ENCODE measurements at places on chromosomes 12 and 14.

GRCh38 chr12:26648066-26648465 lies 184.9 kb downstream of the ITPR2 start:
- no peak for DNase-seq

- DNase-seq = no peak
These were observed 143.4 kb downstream of the KCNK10 start for GRCh38 chr14:88179716-88180115.

GRCh38 chr14:99969673-99970322 lies 95.4 kb upstream of the EVL start:
- no peak for DNase-seq

GRCh38 chr14:101828046-101828445 lies 66.5 kb downstream of the PPP2R5C start:
- DNase-seq = no peak

DNA sequence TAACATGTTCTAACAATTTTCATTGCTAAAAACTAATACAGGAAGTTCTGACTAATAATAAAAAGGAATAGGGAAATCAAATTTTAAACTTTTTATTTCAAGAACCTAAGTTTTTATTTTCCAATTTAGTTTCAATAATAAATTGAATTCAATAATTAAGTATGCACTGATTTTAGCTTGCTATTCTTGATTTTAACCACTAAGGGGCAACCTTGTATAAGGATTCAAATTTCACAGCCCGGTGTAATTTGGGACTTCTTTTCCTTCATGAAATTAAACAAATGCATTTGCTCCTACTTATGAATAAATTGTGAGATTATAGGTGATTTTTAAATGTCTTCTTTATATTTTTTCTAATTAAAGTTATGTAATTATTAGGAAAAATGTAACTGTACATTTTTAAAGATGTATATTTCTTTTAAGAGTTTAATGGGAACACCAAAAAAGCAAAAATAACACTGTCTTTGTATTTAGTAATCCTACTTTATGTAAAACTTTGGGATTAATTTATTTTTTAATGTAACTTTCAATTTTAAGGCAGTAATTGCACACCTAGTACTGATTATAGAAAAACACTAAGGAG lies 241.4 kb upstream of the PDZRN4 start:
- peak; percentile 36 for DNase-seq

DNA sequence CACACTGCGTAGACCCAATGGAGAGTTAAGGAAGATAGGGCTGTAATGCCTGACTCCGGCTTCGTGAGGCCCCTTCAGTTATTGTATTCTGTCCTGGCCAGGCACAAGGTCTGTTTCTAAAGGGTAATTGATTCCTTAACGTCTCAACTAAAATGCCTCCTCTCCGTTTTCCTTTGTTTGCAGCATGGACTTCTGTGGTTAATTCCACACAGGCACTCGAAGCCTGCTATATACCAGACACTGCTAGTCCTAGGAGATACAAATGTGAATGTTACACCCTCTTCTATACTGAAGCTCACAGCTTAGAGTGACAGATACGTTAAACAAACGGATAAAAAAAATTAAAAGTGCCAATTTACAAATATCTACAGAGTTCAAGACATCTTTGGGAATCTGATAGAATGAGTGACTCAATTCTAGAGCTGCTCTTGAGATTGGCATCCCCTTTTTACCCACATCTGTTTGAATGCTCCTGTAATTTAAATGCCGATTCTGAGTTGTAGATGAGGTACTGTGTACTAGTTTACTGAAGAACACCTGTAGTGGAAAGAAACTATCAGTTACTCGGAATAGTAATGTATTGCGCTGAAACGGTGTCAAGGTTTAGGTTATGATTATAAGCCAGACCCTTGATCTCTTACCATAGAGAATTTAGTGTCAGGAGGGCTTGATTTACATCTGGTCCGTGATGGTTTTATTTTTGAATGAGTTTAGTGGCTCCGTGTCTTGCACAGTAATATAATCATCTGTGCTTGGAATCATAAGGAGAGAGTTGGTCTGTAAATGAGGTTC lies 784 bp downstream of the PSMA6 start:
- DNase-seq = no peak

DNA sequence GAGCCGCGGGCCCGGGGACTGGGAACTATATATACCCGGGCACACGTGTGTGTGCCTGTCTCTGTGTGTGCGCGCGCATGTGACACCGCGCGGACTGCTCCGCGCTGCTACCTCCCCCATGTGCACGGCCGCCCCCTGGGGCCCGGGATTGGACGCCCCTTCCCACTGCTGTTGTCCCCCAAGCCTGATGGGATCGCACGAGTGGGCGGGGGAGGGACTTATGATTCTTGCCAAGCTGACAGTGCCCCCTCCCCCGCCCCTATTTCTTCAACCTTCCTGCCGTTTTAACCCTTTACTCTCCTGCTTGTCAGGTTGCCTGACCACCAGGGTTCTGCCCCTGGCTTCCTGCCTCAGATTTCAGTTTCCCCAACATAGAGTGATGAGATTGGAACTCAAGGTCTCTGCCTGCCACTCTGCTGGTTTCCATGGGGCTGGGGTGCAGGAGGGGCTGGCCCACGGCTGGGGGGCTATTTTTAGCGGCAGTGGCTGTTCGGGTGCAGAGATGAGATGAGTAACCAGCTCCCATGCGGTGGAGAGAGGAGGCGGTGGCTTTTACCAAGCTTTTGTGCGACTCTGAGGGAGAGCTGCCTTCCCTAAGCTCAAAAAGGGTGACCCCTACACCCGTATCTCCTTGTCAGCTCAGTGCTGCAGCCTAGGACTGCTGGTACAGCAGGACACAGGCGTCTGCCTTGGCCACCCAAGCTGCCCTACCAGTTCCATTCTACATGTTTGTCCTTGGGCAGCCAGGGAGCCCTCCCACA lies at the start of gene DDN:
TSS of gene DDN (minus strand) at position 5 of the 761 bp plus-strand sequence. CDS start 88 bp downstream, outside the sequence.
- no peak for DNase-seq

DNA sequence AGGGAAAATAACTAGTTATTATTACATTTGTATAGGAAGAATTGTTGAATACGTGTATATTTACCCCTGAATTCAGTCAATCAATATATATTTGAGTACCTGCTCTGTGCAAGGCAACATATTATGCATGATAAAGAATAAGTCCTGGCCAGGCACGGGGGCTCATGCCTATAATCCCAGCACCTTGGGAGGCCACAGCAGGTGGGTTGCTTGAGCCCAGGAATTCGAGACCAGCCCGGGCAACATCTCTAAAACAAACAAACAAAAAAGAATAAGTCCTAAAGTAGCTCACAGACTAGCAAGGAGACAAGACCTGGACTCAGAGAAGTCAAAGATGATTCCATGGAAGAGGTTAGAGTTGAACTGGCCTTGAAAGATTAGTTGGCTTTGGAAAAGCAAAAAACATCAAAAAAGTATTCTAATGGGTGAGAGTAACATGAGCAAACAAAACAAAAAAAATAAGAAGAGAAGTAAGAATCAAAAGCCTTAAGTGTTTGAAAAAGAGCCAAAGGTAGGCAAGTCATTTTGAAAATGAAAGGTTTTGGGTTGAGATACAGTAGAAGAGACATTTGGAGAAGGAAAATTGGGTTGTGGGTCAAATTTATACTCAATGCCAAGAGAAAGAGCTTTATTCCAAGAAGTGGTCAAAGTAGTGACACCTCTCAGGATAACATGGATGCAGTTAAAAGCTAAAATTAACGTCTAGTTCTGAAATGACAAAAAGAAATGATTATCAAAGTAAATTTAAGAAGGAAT lies 115.2 kb upstream of the BCAT1 start:
- DNase-seq = no peak

- peak; percentile 91 for DNase-seq
These were observed 57.9 kb downstream of the PDE3A start for GRCh38 chr12:20426191-20426590.

GRCh38 chr12:98738539-98738938 lies 93.4 kb downstream of the APAF1 start:
- DNase-seq = no peak

GRCh38 chr12:67433385-67434175 lies 164.4 kb downstream of the CAND1 start:
- DNase-seq = no peak

DNA sequence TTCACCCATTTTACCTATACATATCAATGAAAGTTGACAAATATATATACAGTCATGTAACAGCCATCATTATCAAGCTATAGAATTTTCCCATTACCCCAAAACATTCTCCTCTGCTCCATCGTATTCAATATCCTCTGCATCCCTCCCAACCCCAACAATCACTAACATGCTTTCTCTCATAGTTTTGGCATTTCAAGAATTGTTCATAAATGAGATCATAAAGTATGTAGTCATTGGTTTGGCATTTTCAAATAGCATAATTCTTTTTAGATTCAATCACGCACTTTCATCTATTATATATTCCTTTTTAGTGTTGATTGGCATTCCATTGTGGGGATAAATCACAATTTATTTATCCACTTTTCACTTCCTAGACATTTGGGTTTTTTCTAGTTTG lies 866.0 kb upstream of the TMEM132C start:
- no peak for DNase-seq

DNA sequence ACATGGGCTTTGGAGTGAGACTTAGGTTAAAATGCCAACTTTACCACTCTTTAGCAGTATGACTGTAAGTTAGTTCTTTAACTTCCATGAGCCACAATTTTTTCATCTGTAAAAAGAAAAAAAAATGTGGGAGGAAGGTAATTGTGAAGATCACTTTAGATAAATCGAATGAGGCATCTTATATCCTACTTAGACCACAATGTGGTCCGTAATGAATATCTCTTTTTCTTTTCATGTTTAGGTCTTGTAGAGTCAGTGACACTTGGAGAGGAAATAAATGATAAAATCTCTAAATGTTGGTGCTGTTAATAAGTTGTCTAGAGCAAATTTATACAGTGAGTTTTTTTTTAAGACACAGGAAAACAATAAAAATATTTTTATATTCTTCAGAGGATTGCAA lies 34.3 kb downstream of the RGS6 start:
- DNase-seq = no peak

DNA sequence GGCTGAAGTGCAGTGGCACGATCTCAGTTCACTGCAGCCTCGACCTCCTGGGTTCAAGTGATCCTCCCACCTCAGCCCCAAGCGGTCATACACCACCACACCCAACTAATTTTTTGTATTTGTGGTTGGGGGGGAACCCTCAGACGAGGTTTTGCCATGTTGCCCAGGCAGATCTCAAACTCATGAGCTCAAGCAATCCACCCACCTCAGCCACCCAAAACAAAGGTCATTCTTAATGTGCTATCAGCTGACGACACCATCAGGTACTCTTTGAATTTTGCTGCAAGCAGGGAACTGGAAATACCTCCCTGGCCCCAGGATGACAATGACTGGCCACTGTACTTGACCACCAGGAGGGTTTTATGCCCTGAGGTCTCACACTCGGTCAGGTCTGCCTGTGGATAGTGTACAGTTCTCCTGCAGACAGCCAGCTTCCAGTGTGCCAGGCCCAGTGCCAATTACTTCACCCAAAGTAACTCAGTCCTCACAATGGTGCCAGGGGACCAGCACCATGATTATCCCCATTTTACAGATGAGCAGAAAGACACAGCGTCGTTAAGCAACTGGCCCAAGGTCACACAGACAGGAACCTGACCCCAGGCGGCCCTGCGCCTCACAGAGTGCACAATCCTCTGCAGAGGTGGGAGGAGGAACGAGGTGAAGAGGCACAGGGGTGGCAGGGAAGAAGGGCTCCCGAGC lies 42.9 kb downstream of the ITPK1 start:
- DNase-seq = no peak

DNA sequence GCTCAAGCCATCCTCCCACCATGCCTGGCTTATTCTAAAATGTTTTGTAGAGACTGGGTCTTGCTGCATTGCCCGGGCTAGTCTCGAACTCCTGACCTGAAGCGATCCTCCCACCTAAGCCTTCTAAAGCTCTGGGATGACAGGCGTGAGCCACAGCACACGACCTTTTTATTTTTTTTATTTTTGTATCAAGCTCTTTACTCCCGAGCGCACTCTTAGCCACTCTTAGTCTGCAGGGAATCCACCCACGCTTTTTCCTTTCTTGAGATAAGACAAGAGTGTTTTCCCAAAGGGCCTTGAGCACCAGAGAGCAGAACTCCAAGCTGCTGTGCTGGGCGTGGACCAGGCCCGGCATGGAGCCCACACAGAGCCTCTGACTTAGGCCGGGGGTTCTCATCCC lies 23.4 kb downstream of the MAP1LC3B2 start:
- no peak for DNase-seq

- no peak for DNase-seq
These were observed 216.0 kb upstream of the PRKD1 start for GRCh38 chr14:30143627-30144026.

DNA sequence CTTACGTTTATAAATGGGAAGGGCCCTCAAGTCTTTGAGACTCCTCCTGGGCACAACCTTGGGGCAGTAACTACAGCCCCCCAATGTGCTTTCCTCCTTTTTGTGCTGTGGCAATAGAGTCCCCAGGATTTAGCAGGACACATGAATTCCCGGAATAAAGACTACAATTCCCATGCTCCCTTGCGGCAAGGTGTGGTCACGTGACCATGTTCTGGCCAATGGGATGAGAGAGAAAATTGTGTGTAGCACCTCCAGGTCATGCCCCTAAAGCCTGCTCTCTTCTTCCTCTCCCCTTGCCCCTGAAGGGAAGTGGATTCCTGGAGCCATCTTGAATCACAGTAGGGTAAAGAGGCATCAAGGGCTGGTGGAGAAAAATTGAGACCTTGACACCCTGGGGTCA lies 295.1 kb upstream of the SFSWAP start:
- DNase-seq = no peak

GRCh38 chr14:101881426-101881825 lies 82.9 kb upstream of the DYNC1H1 start:
- DNase-seq = no peak

DNA sequence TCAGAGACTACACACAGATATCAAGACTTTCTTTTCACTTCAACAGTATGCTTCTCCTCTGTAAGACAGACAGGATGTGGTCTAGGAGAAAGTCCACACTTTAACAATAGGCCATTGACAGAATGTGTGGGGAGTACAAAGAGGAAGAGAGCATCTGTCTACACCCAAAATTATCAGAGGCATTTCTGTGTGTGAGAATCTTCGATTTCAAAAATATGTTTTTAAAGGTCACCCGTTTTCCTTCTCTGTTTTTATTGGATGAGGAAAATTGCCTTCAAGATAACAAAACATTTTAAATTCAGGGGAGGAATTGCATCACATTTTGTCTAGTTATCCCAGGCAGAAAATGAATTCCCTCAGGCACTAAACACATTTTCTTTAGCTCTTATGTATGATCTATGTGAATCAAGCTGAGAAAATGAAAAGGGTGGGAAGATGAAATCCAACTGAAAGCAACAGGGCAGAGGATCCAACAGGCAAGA lies 16.4 kb downstream of the NAV3 start:
- DNase-seq = no peak

- DNase-seq = no peak
These were observed 440.4 kb upstream of the PRICKLE1 start for GRCh38 chr12:43029971-43030370.

GRCh38 chr12:58925111-58925611 lies 4.9 kb upstream of the LRIG3 start:
- DNase-seq = no peak

- peak; percentile 19 for DNase-seq
These were observed 23.3 kb downstream of the GABARAPL1 start for GRCh38 chr12:10235761-10236631.

DNA sequence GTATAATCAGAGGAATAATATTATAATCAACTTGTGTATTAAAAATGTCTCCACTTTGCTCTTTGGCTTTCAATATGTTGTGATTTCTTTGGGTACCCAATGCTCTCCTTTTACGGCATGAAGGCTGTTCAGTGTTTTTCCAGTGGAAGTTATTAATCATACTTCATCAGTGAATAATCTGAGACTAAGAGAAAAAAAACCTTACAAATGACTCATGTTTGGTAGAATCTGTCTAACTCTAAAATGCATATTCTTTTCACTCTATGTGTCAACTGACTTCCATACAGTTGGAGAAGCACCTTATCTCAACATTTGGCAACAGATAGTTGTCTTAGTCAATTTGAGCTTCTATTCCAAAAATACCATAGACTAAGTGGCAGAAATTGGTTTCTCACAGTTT lies 82.2 kb downstream of the PTPRO start:
- DNase-seq = no peak
